Fibroblast of skin of abdomen (primary cell): ENCODE measurements at places on chromosomes 7 and 10.

- DNase-seq, result no peak
These were observed 201.4 kb downstream of the INHBA start for GRCh38 chr7:41501466-41501865.

GRCh38 chr10:51156926-51157325 is 82.6 kb downstream of the PRKG1 start:
- DNase-seq, result peak; percentile 96

DNA sequence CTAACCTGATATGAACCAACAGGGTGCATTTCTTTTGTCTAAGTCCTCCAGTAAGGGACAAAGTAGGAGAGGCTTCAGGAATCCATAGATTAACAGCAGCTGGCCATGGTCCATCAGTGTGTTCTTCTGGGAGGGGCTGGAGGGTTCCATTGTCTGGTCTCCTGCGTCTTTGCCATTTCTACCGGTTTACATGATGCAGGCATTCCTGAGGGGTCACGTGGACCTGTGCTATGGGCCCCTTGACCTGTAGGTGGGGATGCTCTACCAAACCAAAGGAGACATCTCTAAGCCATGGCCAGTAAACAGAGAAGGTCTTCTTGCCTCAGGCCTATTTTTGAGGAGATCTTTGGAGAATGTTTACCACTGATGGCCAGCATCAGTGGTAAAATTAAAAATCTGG is 28.7 kb upstream of the HABP2 start:
- DNase-seq, result no peak

GRCh38 chr7:70763961-70764691 is 367.8 kb upstream of the GALNT17 start:
- no peak for DNase-seq

DNA sequence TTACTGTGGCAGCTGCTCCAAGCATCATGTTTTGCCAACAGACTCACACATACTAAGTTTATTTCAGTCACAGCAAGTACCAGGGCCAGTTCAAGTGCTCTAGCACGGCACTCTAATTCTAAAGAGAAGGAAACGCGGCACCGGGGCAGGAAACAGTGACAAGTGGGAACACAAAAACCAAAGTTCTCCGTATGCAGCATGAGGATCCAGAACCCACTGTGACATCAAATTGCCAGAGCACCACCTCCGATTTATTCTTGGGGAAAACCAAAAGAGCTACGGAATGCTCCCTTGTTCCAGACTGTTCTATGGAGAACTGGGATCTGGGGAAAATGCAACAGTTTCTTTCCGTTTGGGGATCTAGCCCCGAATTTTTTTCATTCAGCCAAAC is 448 bp upstream of the PTER start:
- DNase-seq, result peak; percentile 5

DNA sequence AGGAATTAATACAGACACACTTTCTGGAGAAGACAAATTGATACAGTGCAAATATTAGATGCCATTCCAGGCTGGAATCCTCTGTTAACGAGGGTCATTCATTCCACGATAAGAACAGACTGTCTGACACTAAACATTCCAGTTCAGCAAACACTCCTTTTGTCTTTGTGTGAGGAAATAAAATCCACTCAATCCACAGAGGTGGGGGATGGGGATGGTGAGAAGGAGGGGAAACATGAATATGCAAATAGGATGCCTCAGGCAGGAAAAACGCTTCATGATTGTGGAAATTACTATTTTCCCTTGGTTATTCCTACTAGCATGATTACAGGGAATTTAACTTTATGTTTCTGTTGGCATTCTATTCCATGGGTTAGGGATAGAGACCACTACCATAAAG is 196.9 kb upstream of the CDCA7L start:
- no peak for DNase-seq

GRCh38 chr7:44469461-44470134 is 20.9 kb downstream of the NUDCD3 start:
- DNase-seq, result no peak

GRCh38 chr10:50552771-50553535 is 70.8 kb downstream of the SGMS1 start:
- peak; percentile 25 for DNase-seq

GRCh38 chr7:116576350-116577319 is 51.8 kb downstream of the CAV1 start:
- DNase-seq, result peak; percentile 97

DNA sequence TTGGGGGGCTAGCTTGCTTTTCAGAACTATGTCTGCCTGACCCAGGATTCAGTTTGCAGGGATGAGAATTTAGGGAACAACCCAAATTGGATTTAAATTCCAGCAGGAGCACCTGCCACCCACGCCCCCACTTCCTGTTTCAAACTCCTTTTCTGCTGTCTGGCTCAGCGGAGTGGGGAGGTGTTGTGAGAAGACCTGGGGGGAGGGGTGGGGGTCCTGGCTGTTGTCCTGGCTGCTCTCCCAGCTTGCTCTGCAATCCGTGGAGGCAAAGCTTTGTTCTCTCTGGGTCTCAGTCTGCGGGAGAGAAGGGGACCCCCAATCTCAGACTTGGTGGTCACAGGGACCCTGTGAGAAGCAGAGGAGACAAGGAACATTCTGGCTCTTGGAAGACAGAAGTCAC is 799 bp downstream of the KCNK18 start:
- DNase-seq, result no peak

- no peak for DNase-seq
These were observed 79.4 kb downstream of the FAM241B start for GRCh38 chr10:69709366-69709941.

GRCh38 chr7:128000048-128000447 is 31.2 kb downstream of the LRRC4 start:
- no peak for DNase-seq

DNA sequence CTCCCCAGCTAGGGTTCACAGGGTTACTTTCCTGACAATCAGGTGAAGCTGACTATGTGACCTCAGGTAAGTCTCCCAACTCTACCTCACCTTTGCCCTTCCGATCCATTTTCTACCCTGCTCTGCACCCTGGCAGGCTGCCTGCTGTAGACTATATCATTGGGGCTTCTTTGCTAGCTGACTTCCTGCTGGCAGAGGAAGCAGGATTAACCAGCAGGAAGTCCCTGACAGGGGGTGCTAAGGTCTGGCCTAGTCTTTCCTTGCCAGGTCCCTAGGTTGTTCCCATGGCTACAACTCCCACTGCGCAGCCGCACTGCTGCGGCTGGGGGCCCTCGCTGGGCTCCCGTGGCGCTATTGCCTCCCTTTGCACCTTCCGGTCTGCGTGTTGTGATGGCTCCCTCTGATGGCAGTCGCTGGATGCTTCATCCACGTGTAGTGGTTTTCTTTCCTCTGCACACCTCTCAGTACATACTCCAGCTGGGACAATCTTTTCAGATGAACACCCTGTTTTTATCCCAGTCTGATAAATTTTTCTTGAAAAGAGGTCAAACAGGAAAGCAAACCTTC is 365.9 kb downstream of the REEP3 start:
- no peak for DNase-seq

DNA sequence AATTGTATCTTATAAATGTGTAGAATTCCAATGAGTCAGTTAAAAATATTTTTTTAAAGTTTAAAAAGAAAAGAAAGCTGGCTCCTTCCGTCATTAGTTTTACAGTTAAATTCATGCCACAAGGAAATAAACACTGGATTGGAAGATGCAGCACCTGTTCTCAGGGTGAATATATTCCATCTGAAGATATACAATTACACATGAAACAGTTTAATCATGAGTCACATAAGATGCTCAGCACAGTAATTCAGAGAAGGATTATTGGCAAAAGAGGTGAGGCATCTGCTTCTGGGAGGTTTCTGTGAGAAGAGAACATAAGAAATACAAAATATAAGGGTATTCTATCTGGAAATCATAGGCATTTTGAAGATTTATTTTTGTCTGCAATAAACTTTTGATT is 376.5 kb upstream of the SORCS1 start:
- no peak for DNase-seq

DNA sequence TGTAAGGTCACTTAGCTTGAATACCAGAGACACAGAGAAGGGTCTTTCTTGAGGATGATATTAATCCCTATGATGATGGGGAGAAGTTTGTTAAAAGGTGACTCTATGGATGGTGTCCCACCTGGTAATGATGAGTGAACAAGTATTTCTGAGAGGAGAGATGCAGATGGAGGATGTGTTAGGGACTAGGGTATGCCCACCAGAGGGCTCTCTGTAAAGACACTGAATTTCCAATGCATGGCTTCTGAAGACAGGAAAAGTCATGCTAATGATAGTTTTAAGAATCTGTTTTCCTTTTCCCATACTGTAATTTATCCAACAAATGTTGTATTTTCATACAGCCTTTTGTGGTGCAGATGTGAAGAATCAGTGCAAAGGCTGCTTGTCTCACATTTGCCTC is 1250.9 kb upstream of the CELF2 start:
- no peak for DNase-seq

DNA sequence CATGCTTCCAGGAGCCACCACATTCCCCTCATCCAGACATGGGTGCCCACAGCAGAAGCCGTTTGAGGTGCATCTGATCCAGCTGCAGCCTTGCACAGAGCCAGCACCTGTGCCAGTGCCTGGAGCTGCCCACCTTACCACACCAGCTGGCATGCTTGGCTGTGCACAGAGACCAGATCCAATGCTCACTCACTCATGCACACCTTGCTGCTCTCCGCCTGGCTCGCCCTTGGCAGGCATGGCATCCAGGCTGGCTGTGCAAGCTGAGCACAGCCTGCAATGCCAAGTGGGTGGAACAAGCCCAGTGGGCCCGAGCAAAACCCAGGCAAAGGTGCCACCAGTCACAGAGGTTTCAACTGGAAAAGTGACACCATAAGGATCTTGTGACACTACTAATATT is 66.9 kb upstream of the SEMA3A start:
- DNase-seq, result no peak
